Kidney (tissue), 22 donors: ENCODE measurements at places on chromosomes 2 and 18. TPM values are rescaled to one million over a fixed set of nuclear protein-coding genes. Genes with fewer than 3 reads are reported as not detected.

Gene TRAPPC12
- polyA plus RNA-seq: 81.6 TPM

Gene PLA2R1
- polyA plus RNA-seq: 71.9 TPM

Gene PDCD1
- 0.49 TPM for polyA plus RNA-seq

Gene CRYGC
- not detected for polyA plus RNA-seq

Gene SLC19A3
- 8.3 TPM for polyA plus RNA-seq

Gene GPAT2
- 1.1 TPM for polyA plus RNA-seq

Gene ANKRD30BL
- not detected for polyA plus RNA-seq

Gene NXPH2
- 2.2 TPM for polyA plus RNA-seq

Gene RPRM
- polyA plus RNA-seq: 1.3 TPM

Gene ITGAV
- polyA plus RNA-seq: 26.3 TPM

Gene AQP12A
- polyA plus RNA-seq: not detected

Gene DSC3
- not detected for polyA plus RNA-seq

Gene PSMA8
- polyA plus RNA-seq: not detected

Gene CPS1
- 6.7 TPM for polyA plus RNA-seq

Gene LRP1B
- 0.69 TPM for polyA plus RNA-seq

Gene REEP1
- polyA plus RNA-seq: 3.3 TPM

Gene ZBTB14
- polyA plus RNA-seq: 6.7 TPM

Gene DLX1
- not detected for polyA plus RNA-seq

Gene TMEM178A
- 48.0 TPM for polyA plus RNA-seq

Gene KLHL30
- 0.24 TPM for polyA plus RNA-seq

Gene SF3B6
- 170 TPM for polyA plus RNA-seq

Gene POTEI
- not detected for polyA plus RNA-seq

Gene ALPG
- not detected for polyA plus RNA-seq

Gene MBOAT2
- polyA plus RNA-seq: 15.9 TPM

Gene CENPA
- not detected for polyA plus RNA-seq

Gene SMYD1
- polyA plus RNA-seq: not detected

Gene MRPL30
- polyA plus RNA-seq: 31.2 TPM

Gene HOXD12
- polyA plus RNA-seq: not detected

Gene KCNF1
- polyA plus RNA-seq: 0.67 TPM

Gene LYG2
- polyA plus RNA-seq: not detected

Gene TMEM182
- 4.2 TPM for polyA plus RNA-seq

Gene TIGD1
- polyA plus RNA-seq: 4.8 TPM

Gene CD8B
- not detected for polyA plus RNA-seq

Gene SPDYA
- not detected for polyA plus RNA-seq

Gene EFHD1
- 280 TPM for polyA plus RNA-seq

Gene MPP4
- not detected for polyA plus RNA-seq

Gene AQP4
- 1.1 TPM for polyA plus RNA-seq

Gene CTNNA2
- 0.47 TPM for polyA plus RNA-seq

Gene TMEM200C
- 2.1 TPM for polyA plus RNA-seq

Gene RAMP1
- polyA plus RNA-seq: 17.3 TPM

Gene UGT1A4
- polyA plus RNA-seq: 0.84 TPM

Gene SP5
- 1.6 TPM for polyA plus RNA-seq

Gene TCF7L1
- 10.2 TPM for polyA plus RNA-seq

Gene SLC23A3
- polyA plus RNA-seq: 10.9 TPM

Gene G6PC2
- not detected for polyA plus RNA-seq

Gene CTDSP1
- 118 TPM for polyA plus RNA-seq

Gene MDH1B
- polyA plus RNA-seq: 7.1 TPM

Gene ERICH2
- 4.0 TPM for polyA plus RNA-seq

Gene SULT1C4
- 7.1 TPM for polyA plus RNA-seq

Gene GDF7
- polyA plus RNA-seq: 1.8 TPM

Gene PCARE
- 1.3 TPM for polyA plus RNA-seq

Gene MYO7B
- polyA plus RNA-seq: 22.2 TPM

Gene ITGB1BP1
- polyA plus RNA-seq: 164 TPM

Gene FBXO48
- polyA plus RNA-seq: 0.86 TPM

Gene LRRTM1
- 1.1 TPM for polyA plus RNA-seq

Gene IFT172
- 25.9 TPM for polyA plus RNA-seq

Gene DSG1
- polyA plus RNA-seq: not detected

Gene MERTK
- polyA plus RNA-seq: 9.2 TPM
